Peyer's patch (tissue), 4 donors: ENCODE measurements at places on chromosomes 16 and 17. TPM values are rescaled to one million over a fixed set of nuclear protein-coding genes. Genes with fewer than 3 reads are reported as not detected.
A peak's percentile ranks its signal among the peaks of the same experiment; 100 is the strongest.

GRCh38 chr16:19136549-19137196 lies 22.9 kb downstream of the ITPRIPL2 start:
- no peak for DNase-seq

DNA sequence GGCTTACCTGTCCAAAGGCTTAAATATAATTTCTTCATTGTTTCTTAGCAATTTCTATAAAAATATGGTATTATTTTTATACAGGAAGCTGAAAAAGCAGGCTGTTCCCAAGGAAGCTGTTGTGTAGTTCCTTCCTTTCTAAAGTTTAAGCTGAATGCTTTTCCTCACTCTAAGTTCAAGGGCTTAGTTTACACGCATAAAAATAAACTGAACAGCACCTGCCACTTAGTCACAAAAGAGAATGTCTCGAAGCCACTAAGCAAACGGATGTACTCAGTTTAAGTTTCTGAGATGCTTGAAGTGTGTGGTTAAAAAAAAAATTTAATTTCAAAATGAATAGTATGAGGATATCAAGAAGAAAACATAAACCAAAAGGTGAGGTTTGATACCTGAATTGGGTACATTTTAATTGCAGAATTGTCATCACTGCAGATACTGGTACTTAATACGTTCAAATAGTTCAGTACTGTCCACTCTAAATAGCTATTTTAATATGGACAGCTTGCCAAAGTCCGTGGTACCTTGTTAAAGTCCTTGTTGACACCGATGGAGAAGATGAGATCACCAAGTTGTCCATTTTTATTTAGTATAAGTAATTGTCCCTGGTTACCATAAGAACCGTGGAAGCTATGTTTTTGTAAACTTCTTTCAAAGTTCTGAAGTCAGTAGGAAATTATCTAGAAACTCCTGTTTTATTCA lies 38.1 kb downstream of the MRTFB start:
- no peak for DNase-seq

DNA sequence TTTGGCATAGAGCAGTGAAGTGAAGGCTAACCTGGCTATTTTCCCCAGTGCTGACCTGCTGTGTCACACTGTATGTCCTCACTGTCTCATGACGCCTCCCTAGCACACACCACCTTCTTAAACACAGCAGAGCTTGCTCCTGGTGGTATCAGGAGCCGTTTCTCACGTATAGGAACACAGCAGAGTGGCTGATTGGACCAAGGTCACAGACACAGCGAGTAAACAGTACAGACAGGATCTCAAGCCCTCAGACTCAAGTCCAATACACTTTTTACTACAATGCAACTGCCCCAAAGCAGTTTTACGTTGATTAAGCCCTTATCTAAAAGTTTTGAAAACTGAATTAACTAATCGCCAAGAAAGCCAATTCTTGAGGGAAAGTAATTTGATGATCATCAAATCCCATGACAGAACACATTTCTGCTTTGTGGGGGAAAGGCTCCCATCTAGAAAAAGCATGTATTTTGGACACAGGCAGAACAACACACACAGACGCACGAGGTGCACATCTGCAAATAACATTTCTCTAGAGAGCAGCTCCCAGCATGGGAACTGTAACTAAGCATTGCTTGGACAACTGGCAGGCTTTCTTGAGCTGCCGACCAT lies 15.2 kb downstream of the ARHGAP17 start:
- DNase-seq = no peak

The ACSM2B gene
- not detected for total RNA-seq

DNA sequence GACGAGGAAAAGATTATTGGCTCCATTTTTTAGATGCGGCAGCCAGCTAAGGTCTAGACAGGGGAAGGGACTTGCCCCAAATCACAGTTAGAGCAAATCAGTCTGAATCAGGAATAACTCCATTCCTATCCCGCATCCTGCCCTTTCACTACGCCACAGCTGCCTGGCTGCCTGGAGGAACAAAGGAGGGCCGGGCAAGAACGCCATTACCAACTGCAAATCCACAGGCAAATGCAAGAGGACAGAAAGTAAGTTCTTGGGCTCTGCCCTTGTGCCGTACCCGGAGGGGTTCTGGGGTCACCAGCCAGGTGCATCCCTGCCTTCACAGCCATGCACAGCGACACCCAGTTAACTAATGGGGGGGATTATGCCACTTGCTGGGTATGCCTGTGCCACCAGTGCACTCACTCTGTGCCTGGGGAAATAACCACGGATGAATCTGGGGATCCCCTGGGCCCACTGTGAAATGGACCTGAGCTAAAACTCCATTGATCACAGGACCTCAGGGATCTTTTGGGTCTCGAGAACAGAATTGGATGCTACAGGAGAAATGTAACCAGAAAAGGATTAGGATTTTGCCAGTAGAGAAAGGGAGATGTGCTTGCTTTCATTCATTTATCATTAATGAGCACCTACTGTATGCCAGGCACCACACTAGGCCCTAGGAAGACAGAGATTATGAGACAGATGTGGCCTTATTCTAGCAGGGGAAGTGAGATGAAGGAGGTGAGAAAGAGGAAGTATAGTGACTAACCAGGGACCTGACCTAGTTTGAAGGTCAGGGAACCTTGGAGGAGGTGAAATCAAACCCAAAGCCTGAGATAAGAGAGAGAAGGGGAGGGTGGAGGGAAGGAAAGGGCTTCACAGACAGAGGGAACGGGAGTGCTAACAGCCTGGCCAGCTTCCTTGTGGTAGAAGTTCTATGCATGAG lies 17.7 kb downstream of the BCL7C start:
- peak; percentile 48 for DNase-seq

The MMP28 gene
- total RNA-seq = 85.3 TPM

DNA sequence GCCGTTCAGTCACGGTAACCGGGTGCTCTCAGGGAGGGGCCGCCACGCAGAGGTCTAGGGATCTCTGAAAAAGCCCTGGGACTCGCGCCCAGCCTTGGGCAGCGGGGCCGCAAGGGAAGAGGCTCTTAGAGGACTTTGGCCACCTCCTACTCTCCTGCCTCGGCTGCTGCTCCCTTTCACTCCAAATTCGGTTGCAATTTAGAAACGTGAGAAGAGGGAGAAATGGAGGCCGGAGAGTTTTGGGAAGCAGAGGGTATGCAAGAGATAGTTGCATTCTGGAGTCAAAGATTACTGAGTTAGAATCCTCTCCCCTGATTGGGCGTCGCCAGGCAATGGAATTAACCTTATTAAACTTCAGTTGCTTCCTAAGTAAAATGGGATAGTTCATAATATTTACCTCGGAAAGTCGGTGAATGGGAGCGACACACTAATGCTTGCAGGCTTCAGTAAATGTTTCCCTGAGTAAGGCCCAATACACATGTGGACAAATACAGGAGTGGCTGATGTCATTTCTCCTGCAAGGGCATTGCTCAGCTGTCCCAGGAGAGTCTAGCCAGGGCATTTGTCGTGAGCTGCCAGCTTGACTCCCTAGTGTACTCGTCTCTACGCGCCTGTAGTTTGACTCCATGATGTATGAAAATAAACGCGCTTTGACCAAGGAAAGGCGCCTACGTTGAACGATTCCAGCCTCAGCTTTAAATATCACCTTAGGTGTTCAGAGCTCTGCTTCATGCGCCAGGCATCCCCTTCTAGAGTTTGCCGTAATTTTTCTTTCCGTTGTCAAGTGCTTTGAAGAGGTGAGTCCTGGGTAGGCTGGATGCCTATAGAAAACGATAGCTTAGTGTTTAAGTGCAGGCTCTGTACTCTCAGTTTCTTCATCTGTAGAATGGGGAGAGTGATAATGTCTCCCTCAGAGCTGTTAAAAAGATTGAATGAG lies 667 bp downstream of the OGFOD1 start:
- no peak for DNase-seq

DNA sequence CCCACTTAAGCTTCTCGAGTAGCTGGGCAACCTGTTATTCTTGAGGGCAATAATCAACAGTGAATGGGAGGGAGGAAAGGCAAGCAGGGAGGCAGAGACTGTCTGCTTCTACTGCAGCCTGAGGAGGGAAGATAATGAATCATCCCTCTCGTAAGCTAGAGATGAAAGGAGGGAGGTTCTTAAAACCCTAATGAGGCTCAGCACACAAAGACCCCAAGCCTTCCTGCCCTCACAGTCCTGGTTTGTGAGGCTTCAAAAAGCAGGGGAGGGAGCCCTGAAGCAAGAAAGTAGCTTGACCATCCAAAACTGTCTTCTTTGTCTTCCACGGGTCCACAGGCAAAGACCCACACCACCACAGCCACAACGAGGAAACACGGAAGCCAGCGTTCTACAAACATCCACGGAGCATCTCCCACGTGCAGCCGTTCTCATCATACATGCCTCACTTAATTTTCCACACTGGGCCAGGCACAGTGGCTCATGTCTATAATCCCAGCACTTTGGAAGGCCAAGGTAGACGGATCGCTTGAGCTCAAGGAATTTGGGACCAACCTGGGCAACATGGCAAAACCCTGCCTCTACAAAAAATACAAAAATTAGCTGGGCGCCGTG lies 1.8 kb downstream of the PIK3R5 start:
- DNase-seq = no peak

GRCh38 chr16:18789515-18789849 lies 652 bp downstream of the RPS15A start:
- no peak for DNase-seq

The ODF4 gene
- total RNA-seq = not detected

The ZFP3 gene
- total RNA-seq = 9.6 TPM

- DNase-seq = no peak
Measured at GRCh38 chr17:64174686-64175456, 44.9 kb upstream of the ERN1 start.

The FN3KRP gene
- 15.5 TPM for total RNA-seq

DNA sequence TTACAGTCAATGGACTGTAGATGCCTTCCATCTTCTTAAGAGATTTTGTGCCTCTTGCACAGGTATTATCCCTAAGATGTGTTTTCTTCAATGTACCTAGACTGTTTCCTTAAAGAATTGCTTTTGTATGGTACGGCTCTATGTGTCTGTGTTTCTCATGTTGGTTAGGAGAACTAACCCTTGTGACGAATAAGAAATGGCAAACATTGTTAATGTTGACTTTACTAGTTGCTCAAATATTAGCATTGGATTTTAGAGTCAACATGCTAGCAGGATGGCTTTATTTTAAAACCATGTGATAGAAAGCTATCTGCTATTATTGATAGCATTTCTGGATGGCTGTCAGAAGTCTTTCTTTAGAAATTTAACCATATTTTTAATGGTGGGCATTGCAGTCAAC lies 34.5 kb downstream of the WWOX start:
- no peak for DNase-seq

The NPIPA8 gene
- total RNA-seq = not detected

DNA sequence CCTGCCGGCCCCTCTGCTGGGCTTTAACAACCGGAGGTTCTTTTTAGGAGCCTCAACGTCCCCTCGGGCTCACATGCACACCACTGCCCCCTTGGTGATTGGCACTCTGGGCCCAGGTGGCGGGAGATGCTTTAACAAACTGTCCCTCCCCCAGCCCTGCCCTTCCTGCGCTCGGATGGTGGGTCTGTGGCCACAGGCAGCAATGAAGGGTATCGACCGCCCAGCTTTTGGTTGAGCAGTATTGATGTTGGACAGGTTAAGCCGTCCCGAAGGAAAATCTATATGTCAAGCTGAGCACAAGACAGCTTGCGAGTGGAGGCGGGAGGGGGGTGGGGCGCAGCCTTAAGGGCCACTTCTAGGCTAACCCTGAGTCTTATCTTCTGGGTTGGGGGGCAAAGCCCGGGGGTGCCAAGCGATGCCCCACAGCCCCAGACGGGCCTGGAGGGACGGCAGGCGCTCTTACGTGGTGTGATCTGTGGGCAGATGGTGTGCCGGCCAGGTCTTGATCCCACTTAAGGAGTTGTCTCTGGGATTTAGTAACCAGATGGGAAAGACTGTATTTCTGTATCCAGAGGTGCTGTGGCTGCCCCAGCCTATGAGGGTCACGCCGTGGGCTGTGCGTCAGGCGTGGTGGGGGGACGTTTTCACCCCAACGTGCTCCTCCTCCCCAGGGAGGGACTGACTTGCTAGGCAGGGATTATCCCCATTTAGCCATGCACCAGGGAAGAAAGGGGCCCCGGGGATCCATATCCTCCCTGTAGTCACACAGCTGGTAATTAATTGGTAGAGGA lies 6.2 kb downstream of the GSE1 start:
- DNase-seq = no peak

The PABPN1L gene
- not detected for total RNA-seq

- DNase-seq = no peak
Measured at GRCh38 chr17:70073799-70074198, 1.2 kb upstream of the KCNJ16 start.

GRCh38 chr17:69265873-69266272 lies 37.2 kb upstream of the ABCA10 start:
- no peak for DNase-seq

- no peak for DNase-seq
Measured at GRCh38 chr17:15392326-15392741, 50.9 kb upstream of the TEKT3 start.

The FOXC2 gene
- 0.40 TPM for total RNA-seq

- no peak for DNase-seq
Measured at GRCh38 chr17:15913826-15914225, 31.1 kb upstream of the ADORA2B start.

The LDHD gene
- total RNA-seq = 27.3 TPM

GRCh38 chr16:58042886-58043515 lies 17.4 kb downstream of the MMP15 start:
- no peak for DNase-seq

DNA sequence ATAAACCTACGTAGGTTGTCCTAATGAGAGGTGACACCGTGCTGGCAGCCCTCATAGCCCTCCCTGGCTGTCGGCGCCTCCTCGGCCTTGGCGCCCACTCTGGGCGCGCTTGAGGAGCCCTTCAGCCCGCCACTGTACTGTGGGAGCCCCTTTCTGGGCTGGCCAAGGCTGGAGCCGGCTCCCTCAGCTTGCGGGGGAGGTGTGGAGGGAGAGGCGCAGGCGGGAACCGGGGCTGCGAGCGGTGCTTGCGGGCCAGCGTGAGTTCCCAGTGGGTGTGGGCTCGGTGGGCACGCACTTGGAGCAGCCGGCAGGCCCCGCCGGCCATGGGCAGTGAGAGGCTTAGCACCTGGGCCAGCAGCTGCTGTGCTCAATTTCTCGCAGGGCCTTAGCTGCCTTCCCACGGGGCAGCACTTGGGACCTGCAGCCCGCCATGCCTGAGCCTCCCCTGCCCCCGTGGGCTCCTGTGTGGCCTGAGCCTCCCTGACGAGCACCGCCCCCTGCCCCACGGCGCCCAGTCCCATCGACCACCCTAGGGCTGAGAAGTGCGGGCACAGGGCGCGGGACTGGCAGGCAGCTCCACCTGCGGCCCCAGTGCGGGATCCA lies 40.1 kb upstream of the AMZ2 start:
- no peak for DNase-seq

DNA sequence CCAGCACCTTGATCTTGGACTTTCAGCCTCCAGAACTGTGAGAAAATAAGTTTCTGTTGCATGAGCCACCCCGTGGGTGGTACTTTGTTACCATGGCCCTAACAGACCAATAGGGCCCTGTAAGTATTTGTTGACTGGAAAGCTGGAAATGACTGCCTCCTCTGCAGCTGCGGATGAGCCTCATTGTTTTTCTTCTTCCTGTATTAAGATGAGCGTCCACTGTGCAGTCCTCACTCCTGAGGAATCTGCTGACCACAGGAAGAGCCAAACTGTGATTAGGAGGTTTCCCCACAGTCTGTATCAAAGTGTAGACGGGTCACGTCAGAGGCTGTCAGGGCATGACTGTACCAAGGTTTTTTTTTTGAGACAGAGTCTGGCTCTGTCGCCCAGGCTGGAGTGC lies 12.2 kb upstream of the AKTIP start:
- DNase-seq = no peak

The ANKRD11 gene
- 196 TPM for total RNA-seq
